Stimulated activated CD4-positive, alpha-beta T cell treated with anti-CD3 and anti-CD28 coated beads, Interleukin-4, amount 100 ng/mL, for 48 hours (primary cell): ENCODE measurements at places on chromosomes 1 and 21.

DNA sequence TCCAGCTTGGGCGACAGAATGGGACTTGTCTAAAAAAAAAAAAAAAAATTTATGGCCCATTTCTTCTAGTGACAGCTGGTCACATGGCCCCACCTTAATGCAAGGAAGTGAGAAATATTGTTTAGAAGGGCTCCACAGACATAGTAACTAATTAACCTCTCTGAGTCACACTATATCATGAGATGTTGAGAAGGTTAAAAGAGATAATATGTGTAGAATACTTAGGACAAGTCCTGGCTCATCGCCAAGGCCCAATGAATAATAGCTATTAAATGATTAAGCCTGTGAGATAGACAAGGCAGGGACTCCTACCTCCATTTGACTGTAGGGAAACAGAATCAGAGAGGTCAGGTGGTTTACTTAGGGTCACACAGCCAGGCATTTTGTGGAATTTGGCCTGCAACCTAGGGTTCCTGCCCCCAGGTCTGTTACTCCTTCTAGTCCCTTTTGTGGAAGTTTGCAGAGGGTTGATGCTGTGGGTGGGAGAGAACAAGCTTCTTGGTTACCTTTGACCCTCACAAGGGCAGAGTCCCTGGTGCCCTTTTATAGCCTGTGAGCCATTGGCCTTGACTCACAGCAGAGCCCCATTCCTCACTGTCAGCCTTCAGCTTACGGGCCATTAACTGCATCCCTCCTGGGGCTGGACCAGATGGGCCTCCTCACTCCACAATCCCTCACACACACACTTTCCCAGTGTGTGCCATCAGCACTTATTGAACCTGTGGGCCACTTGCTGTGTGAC lies 48.5 kb downstream of the OPRD1 start:
- DNase-seq: no peak

- no peak for DNase-seq
These were observed 1.4 kb downstream of the S100A6 start for GRCh38 chr1:153534226-153534924.

DNA sequence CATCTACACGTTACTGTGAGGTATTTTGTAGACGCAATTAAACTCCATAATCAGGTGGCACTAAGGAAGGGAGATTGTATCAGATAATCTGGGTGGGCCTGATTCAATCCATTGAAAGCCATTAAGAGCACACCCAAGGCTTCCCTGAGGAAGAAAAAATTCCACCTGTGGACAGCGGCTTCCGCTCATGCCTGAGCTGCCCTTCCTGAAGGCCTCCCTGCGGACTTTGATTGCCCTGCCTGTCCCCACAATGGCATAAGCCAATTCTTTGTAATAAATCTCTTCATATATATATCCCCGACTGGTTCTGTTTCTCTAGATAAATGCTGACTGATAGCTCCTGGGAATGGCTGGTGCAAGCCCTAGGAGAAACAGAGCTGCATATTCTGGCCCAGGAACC lies 138.3 kb downstream of the TGFBR3 start:
- no peak for DNase-seq

DNA sequence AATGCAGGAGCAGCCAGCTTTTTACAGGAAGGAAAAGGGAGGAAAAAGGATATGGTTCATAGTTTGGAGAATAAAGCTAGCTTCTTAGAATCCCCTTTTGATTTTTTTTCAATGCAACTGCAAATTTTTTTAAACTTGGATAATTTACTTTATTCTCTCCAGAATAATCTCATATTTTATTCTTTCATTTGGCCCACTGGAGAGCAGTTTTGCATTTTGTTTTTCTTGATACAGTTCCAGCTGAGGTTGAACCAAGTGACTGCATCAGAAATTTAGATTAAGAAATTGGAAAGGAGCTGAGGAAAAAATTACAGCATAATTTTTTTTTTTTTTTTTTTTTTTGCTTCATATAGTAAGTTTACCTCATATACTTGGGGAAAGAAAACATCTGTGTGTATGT lies 22.8 kb downstream of the GABPA start:
- DNase-seq: no peak

DNA sequence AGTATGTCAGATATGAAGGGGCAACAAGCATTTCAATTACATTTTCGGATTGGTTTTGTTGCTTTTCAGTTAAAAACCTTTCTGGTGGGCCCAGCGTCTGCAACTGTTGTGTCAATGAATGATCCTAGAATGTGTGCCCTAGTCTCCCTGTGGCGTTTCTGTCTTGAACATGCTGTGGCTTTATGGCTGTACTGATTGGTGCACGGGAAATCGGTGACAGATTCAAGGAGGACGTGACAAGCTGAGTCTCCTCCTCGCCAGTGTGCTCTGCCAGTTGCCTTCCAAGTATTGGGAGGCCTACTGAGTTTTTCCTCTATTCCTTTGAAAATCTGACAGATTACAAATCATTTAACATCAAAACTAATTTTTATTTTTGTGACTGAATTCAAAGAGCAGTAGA lies 127.6 kb downstream of the ZP4 start:
- no peak for DNase-seq

GRCh38 chr1:92486251-92487077 lies at the start of gene GFI1:
Gene GFI1 (minus strand): TSS chr1:92486925. CDS start chr1:92483487, 3,438 bp downstream.
- peak; percentile 69 for DNase-seq

GRCh38 chr1:163535807-163536206 lies 214.1 kb downstream of the NUF2 start:
- no peak for DNase-seq

GRCh38 chr1:220368352-220369265 lies 96.4 kb upstream of the RAB3GAP2 start:
- no peak for DNase-seq

DNA sequence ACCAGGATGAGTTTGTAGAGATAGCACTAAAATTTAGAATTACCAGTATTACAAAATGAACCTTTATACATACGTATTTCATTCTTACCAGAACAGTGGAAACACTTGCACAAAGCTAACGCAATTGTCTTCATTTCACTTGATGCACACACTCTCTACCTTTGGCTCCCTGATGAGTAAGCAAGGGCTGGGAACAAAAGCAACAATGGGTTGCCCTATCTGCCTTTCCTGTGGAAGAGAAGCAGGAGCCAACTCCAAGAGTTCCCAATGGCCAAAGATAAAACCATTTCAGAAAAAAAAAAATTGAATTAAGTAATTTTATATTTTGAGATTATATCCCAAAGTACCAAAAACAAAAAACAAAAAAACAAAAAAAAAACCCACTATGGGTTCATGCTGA lies 344.1 kb upstream of the GREM2 start:
- DNase-seq: no peak

- no peak for DNase-seq
These were observed 90.5 kb downstream of the NUF2 start for GRCh38 chr1:163412221-163412620.
